ENCODE measurements at places on chromosomes 4 and X.
A peak's percentile ranks its signal among the peaks of the same experiment; 100 is the strongest.

DNA sequence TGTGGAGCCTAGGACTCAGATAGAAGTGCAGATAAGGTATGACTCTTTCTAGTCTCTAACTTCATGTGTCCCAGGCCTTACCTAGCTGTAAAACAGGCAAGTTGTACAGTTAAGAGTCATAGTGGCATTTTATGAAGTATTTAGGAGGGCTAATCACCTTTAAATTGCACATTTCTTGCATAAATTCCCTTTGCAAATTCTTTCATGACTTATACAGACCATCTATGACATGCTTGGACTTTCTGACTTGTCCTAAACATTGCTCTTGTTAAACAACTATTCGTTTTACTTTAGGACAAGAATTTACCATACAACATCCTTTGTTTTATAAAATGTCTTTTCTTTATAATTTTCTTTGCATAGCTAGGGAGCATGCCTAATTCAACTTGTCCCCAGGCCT is 7.8 kb upstream of the RRAGB start:
- DNase-seq = no peak

- no peak for DNase-seq
These were observed 19.7 kb upstream of the GPR78 start for GRCh38 chr4:8560265-8561047.

DNA sequence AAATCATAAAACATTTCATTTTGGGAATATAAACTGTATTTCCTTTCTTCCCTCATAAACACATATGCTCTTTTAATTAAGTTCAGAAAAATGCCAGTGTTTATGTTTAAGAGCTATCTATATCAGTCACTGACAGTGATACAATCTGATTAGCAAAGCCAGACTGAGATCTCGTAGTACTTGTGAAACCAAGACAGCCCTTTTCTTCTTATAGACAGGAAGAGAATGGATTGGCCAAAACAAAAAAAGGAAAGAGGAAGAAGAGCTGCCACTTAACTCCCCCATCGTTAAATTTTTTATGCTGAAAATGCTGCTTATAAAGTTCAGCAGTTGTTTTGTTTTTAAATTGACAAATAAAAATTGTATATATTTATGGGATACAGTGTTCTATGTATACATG is 87.4 kb downstream of the PLAC1 start:
- DNase-seq = no peak

GRCh38 chr4:164716901-164717300 is 37.0 kb upstream of the SMIM31 start:
- DNase-seq = no peak

DNA sequence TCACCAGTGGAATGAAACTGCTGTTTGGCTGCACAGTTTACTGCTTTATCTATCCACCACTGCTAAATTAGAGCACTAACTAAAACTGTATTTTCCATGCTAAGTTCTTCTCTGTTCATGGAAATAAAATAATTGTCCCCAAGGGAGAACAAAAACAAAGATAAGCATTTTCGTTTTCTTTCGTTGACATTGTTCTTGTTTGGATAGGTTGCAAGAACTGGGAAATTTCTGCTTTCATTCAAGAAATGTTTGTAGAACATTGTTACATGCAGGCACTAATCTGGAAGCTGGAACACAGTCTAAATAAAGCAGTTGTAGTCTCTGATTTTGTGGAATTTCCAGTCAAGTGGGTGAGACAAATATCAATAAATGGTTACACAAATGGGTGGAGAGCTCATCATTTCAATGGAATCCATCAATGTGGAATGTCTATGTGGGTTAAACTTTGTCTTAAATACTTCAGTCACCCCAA is 5.8 kb upstream of the CXCL8 start:
- peak; percentile 65 for DNase-seq

DNA sequence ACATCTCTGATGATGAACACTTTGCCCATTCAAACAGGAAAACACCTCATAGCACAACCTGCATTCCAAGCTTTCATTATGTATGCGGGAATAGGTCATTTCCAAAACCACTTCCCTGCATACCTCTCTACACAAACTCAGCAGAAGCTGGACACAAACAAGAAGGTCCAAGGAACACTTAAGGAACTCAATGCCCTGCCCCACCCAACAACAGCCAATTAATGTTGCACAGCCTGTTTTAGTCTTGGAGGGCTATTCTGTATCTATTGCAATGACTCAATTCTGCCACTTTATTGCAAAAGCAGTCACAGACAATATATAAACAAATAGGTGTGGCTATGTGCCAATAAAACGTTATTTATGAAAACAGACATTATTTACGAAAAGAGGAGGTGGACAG is 16.7 kb downstream of the OPHN1 start:
- DNase-seq = no peak

DNA sequence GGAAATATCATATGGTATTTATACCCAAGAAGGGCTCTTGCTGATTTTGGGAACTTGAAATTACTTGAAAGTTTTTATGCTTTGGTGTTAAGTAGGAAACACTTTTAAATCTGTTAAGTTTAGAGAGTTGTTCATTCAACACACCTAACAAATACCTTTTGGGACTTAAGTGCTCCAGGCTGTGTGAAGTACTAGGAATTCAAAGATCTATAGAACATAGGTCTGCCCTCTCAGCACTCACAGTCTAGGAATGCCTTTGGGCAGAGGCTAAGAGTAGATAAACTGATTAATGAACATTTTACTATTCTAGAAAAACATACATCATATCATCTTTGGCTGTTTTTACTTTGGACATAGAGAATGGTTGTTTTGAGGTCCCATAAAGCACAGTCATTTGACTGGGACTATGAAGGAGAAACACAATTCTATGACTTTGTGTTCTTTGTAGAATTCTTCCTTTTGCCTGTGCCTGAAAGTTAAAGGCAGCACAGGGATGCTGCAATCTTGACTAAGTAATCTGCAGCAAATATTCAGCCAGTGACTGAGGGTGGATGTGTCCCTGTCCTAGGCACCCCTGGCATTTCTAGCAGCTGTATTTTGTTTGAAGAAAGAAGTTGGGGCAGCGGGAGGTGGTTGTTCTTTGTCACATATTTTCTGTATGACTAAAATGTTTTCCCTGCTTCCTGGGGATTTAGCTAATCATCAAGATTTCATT is 8.3 kb downstream of the BMP3 start:
- no peak for DNase-seq

- DNase-seq = no peak
These were observed 16.0 kb upstream of the VSIG1 start for GRCh38 chrX:108028854-108029253.

DNA sequence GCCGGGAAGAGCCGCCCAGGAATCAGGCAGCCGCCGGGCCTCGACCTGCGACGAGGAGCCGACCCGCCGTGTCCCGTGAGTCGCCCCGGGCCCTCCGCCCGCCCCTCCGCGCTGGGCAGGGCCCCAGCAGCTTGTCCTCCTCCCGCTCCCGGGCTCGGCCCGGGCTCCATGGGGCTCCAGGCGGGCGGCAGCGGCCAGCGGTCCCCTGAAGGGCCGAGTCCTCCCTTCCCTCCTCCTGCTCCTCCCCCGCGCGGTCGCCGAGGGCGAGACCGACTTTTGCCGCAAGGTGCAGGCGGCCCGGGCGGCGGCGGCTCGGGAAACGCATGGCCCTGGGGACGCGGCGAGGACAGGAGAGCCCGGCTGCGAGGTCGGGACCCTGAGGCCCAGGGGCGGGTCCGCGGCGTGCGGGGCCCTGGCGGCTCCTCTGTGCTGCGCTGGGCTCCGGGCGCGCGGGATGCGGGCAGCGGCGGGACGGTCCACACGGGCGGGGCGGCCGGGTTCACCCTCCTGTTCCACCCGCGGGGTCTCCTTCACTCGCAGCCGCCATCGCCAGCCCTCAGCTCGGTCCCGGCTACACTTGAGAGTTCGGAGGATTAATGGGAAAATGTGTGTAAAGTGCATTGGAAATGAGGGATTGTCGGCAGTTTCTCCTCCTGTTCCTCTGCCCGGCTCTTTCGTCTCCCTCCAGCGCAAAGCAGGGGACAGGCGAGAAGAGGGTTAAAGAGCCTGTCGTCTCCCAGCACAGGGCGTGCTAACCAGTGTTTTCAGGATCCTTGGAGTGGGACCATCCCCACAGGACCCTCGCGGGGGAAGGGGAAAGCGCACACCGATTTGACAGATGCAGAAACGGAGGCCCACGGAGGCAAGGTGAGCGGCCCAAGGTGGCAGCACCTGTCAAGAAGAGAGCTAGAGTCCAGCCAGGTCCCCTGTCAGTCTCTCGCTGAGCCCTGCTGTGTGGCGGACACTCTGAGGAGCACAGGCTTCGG is 16.6 kb upstream of the ZNF718 start:
- DNase-seq = no peak

GRCh38 chr4:8821151-8821950 is 50.3 kb downstream of the HMX1 start:
- no peak for DNase-seq

- no peak for DNase-seq
These were observed 22.5 kb upstream of the TCEAL4 start for GRCh38 chrX:103562801-103563200.

GRCh38 chrX:119635179-119635578 is 29.0 kb upstream of the NKRF start:
- DNase-seq = no peak

DNA sequence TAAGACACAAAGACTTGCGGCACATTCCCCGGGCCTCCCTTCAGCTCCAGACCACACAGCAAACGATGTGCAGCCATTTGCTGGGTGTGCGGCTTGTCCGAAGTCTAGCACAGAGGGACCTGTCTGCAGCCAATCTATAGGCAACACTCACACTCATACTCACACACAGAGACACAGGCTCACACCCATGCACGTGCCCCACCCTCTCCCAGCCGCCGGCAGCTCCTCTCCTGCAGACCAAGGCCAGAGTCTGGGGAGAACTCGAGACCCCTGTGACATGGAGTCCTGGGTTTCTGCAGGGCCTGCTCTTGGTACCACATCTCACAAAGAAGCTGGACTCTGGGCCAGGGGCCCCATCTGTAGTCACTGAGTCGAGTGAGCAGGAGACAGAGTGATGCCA is 245.4 kb upstream of the PSAPL1 start:
- DNase-seq = no peak

GRCh38 chrX:39767446-39767845 is 330.3 kb downstream of the BCOR start:
- DNase-seq = no peak

GRCh38 chrX:43728966-43729365 is 72.9 kb downstream of the MAOA start:
- no peak for DNase-seq

DNA sequence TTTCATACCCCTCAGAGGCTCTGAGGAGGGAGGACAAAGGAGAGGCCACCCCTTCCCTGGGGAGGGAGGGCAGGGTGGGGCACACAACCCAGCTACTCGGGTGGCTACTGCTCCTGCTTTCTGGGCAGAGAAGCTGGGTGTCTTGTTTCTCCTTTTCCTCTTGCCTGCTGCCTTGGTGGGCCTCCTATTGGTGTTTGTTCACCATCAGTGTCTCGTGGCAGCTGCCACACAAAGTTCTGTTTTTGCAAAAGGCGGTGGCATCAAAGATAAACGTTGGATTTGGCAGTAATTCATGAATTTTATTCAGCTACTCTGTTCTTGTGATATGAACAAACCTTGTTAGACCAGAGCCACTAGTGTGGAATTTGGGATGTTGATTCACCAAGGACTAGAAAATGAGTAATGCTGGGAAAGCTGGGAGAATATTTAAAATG is 153.0 kb upstream of the SCML1 start:
- DNase-seq = peak; percentile 64

GRCh38 chr4:56464581-56464980 is 2.8 kb upstream of the SRP72 start:
- no peak for DNase-seq

- peak; percentile 9 for DNase-seq
These were observed 218.2 kb downstream of the BANK1 start for GRCh38 chr4:102008711-102009110.

DNA sequence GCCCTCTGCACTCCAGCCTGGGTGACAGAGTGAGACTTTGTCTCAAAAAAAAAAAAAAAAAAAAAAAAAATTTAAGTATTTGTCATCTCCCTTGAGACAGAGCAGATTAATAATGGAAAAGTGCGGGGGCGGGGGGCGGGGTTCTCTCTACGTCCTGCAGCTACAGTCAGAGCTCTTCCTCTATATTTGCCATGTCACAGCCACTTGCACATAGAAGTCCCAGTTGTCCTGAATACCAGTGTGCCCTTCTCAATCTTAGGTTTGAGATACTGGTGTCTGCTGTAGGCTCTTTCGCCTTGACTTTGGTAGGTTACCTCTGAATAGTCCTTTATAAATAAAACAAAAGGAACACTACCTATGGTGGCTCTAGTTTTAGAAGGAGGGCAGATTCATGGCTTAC is 237.8 kb upstream of the PGRMC2 start:
- peak; percentile 39 for DNase-seq

DNA sequence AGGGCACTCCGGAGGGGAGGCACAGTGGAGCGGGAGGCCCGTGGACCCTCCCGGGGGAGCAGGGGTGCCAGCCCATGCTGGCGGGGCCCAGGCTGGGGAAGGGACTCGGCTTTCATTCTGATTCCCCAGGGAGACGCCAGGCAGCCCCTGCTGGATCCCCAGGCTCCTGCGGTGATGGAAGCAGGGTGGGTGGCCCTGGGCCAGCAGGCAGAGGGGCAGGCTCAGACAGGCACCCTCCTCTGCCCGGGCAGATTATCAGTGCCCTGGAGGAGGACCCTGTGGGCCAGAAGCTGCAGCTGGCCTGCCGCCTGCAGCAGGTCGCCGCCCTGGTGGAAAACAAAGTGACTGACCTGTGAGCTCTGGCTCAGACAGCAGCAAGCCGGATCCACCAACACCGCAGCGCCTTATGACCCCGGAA is 2.1 kb upstream of the SRPK3 start:
- no peak for DNase-seq

GRCh38 chr4:42357325-42357724 is 40.0 kb upstream of the SHISA3 start:
- DNase-seq = no peak

DNA sequence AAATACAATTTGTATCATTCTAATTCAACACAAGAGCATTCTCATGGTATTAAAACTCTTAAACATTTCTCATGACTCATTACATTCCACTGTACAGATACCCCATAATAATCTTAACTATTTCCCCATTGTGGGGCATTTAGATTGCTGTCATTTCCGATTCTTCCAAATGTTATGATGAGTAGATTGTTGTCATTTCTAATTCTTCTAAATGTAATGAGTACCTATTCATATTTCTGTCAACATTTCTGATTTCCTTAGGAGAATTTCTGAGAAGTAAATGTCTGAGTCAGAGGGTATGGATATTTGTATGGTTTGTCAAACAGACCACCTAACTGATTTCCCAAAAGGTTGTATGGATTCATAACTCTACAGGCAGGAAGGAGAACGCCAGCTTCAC is 8.3 kb downstream of the S100G start:
- DNase-seq = peak; percentile 82

GRCh38 chr4:152991398-152991797 is 55.3 kb downstream of the FHDC1 start:
- no peak for DNase-seq

DNA sequence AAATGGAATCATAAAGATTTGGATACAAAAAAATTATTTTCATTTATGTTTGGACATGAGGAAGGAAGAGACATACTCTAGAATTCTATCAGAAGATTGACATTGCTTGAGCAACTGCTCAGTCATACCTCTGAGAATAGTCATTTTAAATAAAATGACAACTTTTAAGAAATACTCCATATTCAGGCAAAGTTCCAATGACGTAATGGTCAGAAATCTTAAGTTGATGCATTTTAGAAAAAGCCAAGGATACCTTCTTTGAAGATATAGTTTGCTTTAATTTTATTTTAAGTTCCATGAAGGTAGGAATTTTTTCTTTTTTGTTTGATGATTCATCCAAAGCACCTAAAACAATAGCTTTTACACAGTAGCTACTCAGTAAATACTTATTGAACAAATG is 110.3 kb upstream of the ATOH1 start:
- DNase-seq = no peak

- peak; percentile 29 for DNase-seq
These were observed 29.7 kb upstream of the ADH6 start for GRCh38 chr4:99248714-99249113.

GRCh38 chr4:153570228-153570973 is 104.2 kb downstream of the TMEM131L start:
- DNase-seq = no peak
